ENCODE measurements at places on chromosomes 6 and 20. TPM values are rescaled to one million over a fixed set of nuclear protein-coding genes. Genes with fewer than 3 reads are reported as not detected.

DNA sequence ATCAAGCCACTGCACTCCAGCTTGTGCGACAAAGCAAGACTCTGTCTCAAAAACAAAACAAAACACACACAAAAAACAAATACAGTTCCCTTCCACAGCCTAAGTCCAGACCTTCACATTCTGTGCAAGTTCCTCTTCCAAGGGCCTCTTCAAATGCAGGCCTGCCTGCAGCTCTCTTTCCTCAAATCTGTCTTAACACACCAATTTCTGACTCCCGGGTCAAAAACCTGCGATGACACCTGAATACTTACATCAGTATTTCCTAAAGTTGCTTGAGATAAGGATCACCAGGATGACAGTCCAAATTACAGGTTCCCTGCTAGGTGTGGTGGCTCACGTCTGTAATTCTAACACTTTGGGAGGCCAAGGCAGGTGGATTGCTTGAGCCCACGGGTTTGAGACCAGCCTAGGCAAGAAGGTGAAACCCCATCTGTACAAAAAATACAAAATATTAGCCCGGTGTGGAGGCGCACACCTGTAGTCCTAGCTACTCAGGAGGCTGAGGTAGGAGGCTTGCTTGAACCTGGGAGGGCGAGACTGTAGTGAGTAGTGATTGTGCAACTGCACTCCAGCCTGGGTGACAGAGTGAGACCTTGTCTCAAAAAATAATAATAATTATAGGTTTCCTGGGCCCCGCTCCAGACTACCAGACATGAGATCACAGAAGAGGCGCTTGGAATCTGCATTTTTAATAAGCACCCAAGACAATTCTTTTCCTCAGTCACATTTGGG is 8.8 kb upstream of the PARD6B start:
- H3K27me3 ChIP-seq, result no peaks in the 10 kb centered on the region
- no peak overlapping the region for H3K4me3 ChIP-seq
- H3K27ac ChIP-seq, result no peak overlapping the region
- H3K4me1 ChIP-seq, result no peaks in the 10 kb centered on the region
- no peaks in the 10 kb centered on the region for H3K36me3 ChIP-seq
- no peak for DNase-seq

GRCh38 chr6:3014675-3015066 is 15.0 kb downstream of the NQO2 start:
- DNase-seq, result no peak
- no peak overlapping the region for H3K27ac ChIP-seq
- no peaks in the 10 kb centered on the region for H3K4me1 ChIP-seq
- peaks cover 53% of the 10 kb centered on the region for H3K36me3 ChIP-seq
- no peaks in the 10 kb centered on the region for H3K27me3 ChIP-seq

The LST1 gene
- 8.4 TPM for polyA plus RNA-seq

- H3K27me3 ChIP-seq, result no peaks in the 10 kb centered on the region
- no peak for DNase-seq
- no peak overlapping the region for H3K27ac ChIP-seq
- no peaks in the 10 kb centered on the region for H3K36me3 ChIP-seq
- H3K4me3 ChIP-seq, result no peak overlapping the region
- H3K4me1 ChIP-seq, result peaks cover 5% of the 10 kb centered on the region
Measured at GRCh38 chr20:44288252-44288651, 22.8 kb downstream of the FITM2 start.

DNA sequence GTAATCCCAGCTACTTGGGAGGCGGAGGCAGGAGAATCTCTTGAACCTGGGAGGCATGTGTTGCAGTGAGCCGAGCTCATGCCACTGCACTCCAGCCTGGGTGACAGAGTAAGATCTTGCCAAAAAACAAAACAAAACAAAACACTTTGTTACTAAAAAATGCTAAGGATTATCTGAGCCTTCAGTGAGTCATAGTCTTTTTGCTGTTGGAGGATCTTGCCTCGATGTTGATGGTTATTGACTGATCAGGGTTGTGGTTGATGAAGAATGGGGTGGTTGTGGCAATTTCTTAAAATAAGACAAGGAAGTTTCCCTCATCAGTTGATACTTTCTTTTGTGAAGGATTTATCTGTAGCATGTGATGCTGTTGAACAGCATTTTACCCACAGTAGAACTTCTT is 196.8 kb upstream of the HDDC2 start:
- H3K36me3 ChIP-seq, result no peaks in the 10 kb centered on the region
- H3K27ac ChIP-seq, result no peak overlapping the region
- DNase-seq, result no peak

DNA sequence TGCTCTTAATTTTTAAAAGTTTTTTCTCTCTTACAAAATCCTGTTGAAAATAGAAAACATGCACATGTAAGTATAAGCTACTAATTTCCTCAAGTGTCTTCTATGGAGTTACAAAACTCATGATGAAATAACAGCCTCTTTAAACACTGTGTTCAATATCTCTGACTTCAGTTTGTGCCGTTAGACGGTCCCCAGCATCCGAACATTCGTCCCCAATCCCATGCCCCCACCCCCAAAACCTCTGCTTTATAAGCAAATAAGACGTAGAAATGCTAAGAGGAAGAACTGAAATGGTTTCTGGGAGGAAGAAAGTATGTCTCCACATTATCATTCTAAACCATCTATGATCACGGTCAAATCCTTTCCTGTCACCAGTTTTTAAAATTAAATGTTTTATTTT is 31.7 kb upstream of the MYB start:
- H3K27me3 ChIP-seq, result no peaks in the 10 kb centered on the region
- no peak for DNase-seq
- H3K4me3 ChIP-seq, result no peak overlapping the region
- no peak overlapping the region for H3K27ac ChIP-seq
- peaks cover 23% of the 10 kb centered on the region for H3K4me1 ChIP-seq
- H3K36me3 ChIP-seq, result no peaks in the 10 kb centered on the region

GRCh38 chr6:83068616-83069015 is 1.1 kb downstream of the DOP1A start:
- DNase-seq, result no peak
- peak overlapping the region; percentile 83 for H3K4me3 ChIP-seq
- H3K27me3 ChIP-seq, result no peaks in the 10 kb centered on the region

DNA sequence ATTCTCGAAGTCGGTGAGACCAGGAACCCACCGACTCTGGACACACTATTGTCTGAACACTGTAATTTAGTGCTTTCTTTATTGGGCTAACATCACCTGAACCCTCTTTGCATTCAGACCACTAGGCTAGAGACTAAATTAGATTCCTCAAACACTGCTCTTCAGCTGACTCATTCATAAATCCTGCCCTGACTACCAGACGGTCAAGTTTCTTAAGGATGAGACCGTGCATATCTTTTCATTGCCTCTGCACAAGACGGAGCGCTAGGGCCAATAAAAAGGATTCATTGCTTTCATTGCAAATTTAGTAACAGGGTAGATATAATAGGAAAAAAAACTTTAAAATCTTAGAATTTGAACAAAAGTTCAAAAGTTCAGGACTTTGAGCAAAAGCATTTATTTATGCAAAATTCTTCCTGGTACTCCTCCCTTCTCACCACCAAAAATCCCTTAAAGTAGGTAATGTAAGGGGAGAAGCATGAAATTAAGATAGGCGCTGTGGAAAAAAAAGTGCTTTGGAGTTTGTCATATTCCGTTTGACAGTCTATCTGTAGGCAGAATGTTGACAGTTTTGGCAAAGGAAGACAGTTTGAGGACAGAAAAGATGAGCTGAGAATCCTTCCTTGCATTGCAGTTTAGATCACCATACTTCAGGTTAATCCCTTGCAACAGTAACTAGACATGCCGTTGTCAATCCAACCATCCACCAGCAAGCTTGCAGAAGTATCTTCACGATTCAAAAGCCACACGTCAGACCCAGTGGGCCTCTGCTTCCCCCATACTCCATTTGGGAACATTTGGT is 328.6 kb upstream of the JARID2 start:
- H3K27ac ChIP-seq, result no peak overlapping the region
- no peaks in the 10 kb centered on the region for H3K4me1 ChIP-seq
- no peak overlapping the region for H3K4me3 ChIP-seq
- H3K27me3 ChIP-seq, result no peaks in the 10 kb centered on the region
- H3K36me3 ChIP-seq, result no peaks in the 10 kb centered on the region

DNA sequence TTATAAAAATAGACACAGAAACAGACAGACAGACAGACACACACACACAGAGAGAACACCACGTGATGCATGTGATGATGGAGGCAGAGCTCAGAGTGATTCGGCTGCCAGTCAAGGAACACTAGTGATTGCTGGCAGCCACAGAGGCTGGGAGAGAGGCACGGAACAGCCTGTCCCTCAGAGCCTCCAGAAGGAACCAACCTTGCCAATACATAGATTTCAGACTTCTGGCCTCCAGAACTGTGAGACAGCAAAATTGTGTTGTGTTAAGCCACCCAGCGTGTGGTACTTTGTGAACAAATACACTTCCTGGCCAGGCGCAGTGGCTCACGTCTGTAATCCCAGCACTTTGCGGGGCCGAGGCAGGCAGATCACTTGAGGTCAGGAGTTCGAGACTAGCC is 9.5 kb upstream of the PARD6B start:
- DNase-seq, result no peak
- H3K27ac ChIP-seq, result no peak overlapping the region
- no peaks in the 10 kb centered on the region for H3K4me1 ChIP-seq
- H3K4me3 ChIP-seq, result no peak overlapping the region
- H3K27me3 ChIP-seq, result no peaks in the 10 kb centered on the region

GRCh38 chr6:40116832-40117231 is 182.6 kb upstream of the MOCS1 start:
- H3K27me3 ChIP-seq, result no peaks in the 10 kb centered on the region
- H3K36me3 ChIP-seq, result no peaks in the 10 kb centered on the region
- no peak for DNase-seq
- H3K4me3 ChIP-seq, result no peak overlapping the region

GRCh38 chr20:48690888-48691287 is 136.9 kb downstream of the PREX1 start:
- H3K36me3 ChIP-seq, result peaks cover 3% of the 10 kb centered on the region
- DNase-seq, result no peak
- peaks cover 22% of the 10 kb centered on the region for H3K4me1 ChIP-seq
- no peak overlapping the region for H3K27ac ChIP-seq
- H3K27me3 ChIP-seq, result no peaks in the 10 kb centered on the region

The KHDC1L gene
- polyA plus RNA-seq, result not detected

- no peak for DNase-seq
- H3K27ac ChIP-seq, result no peak overlapping the region
- H3K36me3 ChIP-seq, result no peaks in the 10 kb centered on the region
- no peak overlapping the region for H3K4me3 ChIP-seq
- no peaks in the 10 kb centered on the region for H3K27me3 ChIP-seq
Measured at GRCh38 chr20:58583586-58583985, 67.5 kb upstream of the STX16 start.

GRCh38 chr20:10497283-10497682 is 62.2 kb downstream of the SLX4IP start:
- no peak overlapping the region for H3K27ac ChIP-seq
- no peaks in the 10 kb centered on the region for H3K27me3 ChIP-seq
- DNase-seq, result no peak

DNA sequence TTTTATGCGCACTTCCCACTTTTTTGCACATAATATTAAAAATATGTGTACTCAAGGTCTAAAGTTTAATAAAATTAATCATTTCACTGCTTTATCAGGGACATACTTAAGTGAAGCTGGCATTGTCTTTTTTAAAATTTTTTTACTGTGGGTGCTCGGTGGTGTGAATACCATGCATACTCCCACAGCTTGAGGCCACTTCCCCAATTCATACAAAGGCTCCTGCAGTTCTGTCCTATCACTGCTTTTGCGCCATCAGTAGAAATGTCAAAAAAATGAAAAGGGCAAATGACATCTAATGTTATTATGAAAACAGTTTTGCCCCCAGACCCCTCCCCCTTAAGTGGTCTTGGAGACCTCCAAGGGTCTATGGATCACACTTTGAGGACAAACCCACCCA is 464.1 kb upstream of the ARID1B start:
- no peak for DNase-seq
- H3K4me3 ChIP-seq, result no peak overlapping the region
- H3K4me1 ChIP-seq, result no peaks in the 10 kb centered on the region
- H3K36me3 ChIP-seq, result no peaks in the 10 kb centered on the region

GRCh38 chr6:85050149-85050548 is 285.8 kb upstream of the TBX18 start:
- H3K27ac ChIP-seq, result no peak overlapping the region
- H3K4me3 ChIP-seq, result no peak overlapping the region
- no peaks in the 10 kb centered on the region for H3K36me3 ChIP-seq
- no peak for DNase-seq
- H3K27me3 ChIP-seq, result no peaks in the 10 kb centered on the region

DNA sequence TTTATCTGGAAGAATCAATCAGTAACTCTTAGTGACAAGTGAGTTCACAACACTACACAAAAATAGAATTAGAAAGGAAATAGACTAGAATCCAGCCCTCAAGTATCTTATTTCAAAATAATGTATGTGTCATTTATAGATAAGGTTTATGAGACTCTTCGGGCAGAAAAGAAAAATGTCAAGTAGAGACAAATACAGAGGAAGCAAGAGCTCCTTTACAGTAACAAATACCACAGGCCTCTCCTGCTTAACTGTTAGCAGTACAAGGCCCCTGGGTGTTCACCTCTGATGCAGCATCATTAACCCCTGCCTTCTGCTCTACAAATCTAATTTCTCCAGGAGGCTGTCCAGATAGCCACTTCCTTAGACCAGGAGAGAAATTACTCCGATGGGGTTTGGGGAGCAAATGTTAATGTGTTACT is 76.7 kb downstream of the UBE3D start:
- H3K27me3 ChIP-seq, result no peaks in the 10 kb centered on the region
- H3K4me1 ChIP-seq, result no peaks in the 10 kb centered on the region
- DNase-seq, result no peak
- no peak overlapping the region for H3K27ac ChIP-seq
- no peak overlapping the region for H3K4me3 ChIP-seq

The TUBB2B gene
- 0.18 TPM for polyA plus RNA-seq

DNA sequence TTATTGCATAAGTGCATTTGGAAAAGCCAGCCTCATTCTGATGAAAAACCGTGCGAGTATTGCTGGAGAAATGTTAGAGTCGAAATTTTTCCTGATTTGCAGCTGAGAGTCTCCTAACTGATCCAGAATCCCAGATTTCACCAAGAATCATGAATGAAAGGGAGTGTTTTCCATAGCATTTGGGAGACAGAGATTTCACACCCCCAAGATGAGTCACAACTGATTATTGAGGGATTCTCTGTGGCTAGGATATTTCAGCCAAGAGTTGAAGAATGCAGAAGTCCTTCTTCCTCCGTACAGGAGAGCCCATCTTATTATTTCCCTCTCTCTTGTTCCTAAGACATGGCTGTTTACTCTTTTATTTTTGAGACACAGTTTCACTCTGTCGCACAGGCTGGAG is 82.2 kb upstream of the SALL4 start:
- H3K27me3 ChIP-seq, result no peaks in the 10 kb centered on the region
- H3K4me1 ChIP-seq, result no peaks in the 10 kb centered on the region
- no peaks in the 10 kb centered on the region for H3K36me3 ChIP-seq
- no peak overlapping the region for H3K4me3 ChIP-seq

The ISM1 gene
- polyA plus RNA-seq, result 2.2 TPM

Data from naive thymus-derived CD4-positive, alpha-beta T cell (primary cell).